Central memory CD8-positive, alpha-beta T cell (primary cell): ENCODE measurements at places on chromosomes 11 and 22.

- no peak for DNase-seq
- H3K36me3 ChIP-seq = no peaks in the 10 kb centered on the region
- no peak overlapping the region for H3K27ac ChIP-seq
- no peak overlapping the region for H3K4me3 ChIP-seq
These were observed 753.1 kb downstream of the TBC1D22A start for GRCh38 chr22:47515384-47516125.

GRCh38 chr11:8338138-8338537 lies 74.5 kb upstream of the LMO1 start:
- no peak overlapping the region for H3K27ac ChIP-seq
- H3K4me1 ChIP-seq = peaks cover 7% of the 10 kb centered on the region
- H3K36me3 ChIP-seq = no peaks in the 10 kb centered on the region
- no peak for DNase-seq
- peaks cover 39% of the 10 kb centered on the region for H3K27me3 ChIP-seq

DNA sequence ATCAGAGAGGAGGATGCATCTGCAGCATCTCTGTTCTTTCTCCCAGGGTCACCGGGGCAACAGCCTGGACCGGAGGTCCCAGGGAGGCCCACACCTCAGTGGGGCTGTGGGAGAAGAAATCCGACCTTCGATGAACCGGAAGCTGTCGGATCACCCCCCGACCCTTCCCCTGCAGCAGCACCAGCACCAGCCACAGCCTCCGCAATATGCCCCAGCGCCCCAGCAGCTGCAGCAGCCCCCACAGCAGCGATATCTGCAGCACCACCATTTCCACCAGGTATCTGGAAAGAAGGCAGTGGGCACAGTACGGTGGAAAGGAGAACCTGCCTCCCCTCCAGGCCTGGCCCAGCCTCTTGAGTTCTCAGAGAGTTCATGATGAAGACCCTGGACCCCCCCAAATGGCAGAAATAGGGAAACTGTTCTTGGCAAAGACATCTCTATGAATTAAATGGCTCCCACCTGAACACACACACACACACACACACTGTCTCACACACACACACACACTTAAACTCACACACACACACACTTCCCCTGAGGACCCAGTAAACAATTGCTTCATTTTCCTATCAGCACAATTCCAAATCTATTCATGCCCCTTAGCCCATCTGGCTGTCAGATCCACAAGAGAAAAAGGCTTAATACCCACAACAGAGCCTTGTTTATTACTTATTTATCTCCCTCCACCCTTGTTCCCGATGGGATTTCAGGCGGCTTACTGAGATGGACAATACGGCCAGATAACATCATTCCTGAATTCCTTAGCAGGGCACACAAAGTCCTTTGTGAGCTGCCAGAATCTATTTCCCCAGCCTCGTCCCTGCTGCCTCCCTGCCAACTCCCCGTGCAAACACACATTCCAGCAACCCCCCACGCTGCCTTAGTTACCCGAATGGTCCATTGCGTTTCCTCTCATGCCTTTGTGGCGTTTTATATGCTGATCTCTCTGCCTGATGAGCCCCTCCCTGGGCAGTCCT lies 8.1 kb downstream of the TMA7B start:
- H3K4me3 ChIP-seq = no peak overlapping the region
- H3K36me3 ChIP-seq = peaks cover 83% of the 10 kb centered on the region
- no peaks in the 10 kb centered on the region for H3K27me3 ChIP-seq
- H3K27ac ChIP-seq = peak overlapping the region; percentile 4

DNA sequence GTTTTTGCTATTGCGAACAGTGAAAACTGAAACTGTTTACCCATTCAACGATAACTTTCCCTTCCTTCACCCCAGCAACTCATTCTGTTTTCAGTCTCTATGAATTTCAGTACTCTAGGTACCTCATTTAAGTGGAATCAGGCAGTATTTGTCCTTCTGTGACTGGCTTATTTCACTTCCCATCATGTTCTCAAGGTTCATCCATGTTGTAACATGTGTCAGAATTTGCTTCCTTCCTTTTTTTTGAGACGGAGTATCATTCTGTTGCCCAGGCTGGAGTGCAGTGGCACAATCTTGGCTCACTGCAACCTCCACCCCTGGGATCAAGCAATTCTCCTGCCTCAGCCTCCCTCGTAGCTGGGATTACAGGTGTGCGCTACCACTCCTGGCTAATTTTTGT lies 23.7 kb downstream of the HTR3B start:
- peaks cover 56% of the 10 kb centered on the region for H3K27me3 ChIP-seq
- DNase-seq = no peak
- no peaks in the 10 kb centered on the region for H3K4me1 ChIP-seq

DNA sequence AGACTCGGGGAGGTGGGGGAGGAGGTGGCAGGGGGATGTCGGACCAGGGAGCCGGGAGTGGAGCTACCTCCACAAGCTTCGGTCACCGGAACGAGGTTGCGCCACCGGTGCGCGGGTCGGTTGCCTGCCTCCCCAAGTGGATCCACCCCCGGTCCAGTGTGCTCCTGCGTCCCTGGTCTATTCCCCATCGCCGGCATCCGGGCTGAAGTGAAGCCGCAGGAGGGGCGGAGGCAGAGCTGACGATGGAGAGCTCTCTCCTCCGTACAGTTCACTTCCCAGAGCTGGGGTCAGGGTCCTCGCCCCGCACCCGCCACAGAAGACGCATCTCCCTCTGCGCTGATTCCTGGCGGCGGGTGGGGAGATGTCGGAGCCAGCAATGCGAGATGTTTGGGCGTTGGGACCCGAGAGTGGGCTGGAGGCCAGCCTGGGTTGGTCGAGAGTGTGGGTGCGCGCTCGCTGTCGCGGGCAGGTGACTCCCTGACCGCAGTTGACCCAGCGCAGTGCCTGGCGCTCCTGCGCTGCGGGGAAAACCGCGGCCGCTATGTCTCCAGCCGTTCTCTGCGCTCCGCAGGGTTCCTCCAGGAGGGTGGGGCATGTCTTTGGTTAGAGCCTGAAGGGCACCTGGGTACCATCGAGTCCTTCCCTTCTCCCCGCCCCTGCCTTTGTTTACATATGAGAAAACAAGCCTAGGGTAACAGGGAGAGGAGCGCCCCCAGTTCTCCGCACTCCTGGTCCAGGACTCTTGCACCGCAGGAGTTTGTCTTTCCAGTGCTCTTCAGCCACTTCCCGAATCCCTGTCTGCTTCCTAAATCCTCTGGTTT lies 1.7 kb downstream of the C11orf96 start:
- H3K36me3 ChIP-seq = peaks cover 1% of the 10 kb centered on the region
- peaks cover 73% of the 10 kb centered on the region for H3K27me3 ChIP-seq
- DNase-seq = no peak
- peak overlapping the region; percentile 84 for H3K4me3 ChIP-seq
- H3K4me1 ChIP-seq = peaks cover 13% of the 10 kb centered on the region

GRCh38 chr11:76186776-76187279 lies 19.5 kb downstream of the WNT11 start:
- no peak overlapping the region for H3K4me3 ChIP-seq
- H3K4me1 ChIP-seq = peaks cover 17% of the 10 kb centered on the region
- no peak for DNase-seq
- H3K27ac ChIP-seq = no peak overlapping the region
- H3K36me3 ChIP-seq = peaks cover 2% of the 10 kb centered on the region
- H3K27me3 ChIP-seq = no peaks in the 10 kb centered on the region

GRCh38 chr11:63680834-63681320 lies 423 bp upstream of the RTN3 start:
- H3K4me3 ChIP-seq = peak overlapping the region; percentile 86
- H3K27ac ChIP-seq = peak overlapping the region; percentile 75
- no peaks in the 10 kb centered on the region for H3K27me3 ChIP-seq
- DNase-seq = no peak

GRCh38 chr11:14158393-14158792 lies 195.9 kb downstream of the SPON1 start:
- no peak overlapping the region for H3K4me3 ChIP-seq
- peaks cover 17% of the 10 kb centered on the region for H3K27me3 ChIP-seq
- no peak overlapping the region for H3K27ac ChIP-seq
- no peaks in the 10 kb centered on the region for H3K36me3 ChIP-seq
- no peak for DNase-seq

DNA sequence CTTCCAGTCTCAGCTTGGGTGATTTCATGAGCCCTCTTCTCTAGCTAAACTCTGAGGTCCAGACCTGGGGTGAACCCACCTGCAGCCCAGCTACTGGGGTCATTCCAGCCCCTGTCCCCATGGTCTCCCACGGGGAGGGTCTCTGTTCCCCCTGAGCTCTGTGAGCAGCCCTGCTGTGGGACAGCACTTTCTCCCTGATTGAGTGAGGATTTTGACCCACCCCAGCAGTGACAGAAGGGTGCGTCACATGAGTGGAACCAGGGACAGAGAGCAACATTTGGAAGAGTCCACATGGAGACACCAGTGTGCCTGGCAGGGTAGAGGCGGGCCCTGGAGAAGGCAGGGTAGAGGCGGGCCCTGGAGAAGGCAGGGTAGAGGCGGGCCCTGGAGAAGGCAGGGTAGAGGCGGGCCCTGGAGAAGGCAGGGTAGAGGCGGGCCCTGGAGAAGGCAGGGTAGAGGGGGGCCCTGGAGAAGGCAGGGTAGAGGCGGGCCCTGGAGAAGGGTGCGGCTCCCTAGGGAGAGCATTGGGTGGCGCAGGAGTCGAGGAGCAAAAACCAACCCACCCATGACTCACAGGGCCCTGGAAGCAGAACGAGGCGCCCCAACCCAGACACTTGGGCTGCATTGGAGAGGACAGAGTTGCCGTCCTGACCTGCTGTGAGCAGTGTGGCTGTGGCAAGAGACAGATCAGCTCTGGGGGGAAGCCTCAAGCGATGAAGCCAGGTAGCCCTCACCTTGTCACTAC lies 227.7 kb upstream of the B3GAT1 start:
- no peaks in the 10 kb centered on the region for H3K4me1 ChIP-seq
- peak overlapping the region; percentile 44 for H3K27ac ChIP-seq
- no peaks in the 10 kb centered on the region for H3K36me3 ChIP-seq
- peaks cover 78% of the 10 kb centered on the region for H3K27me3 ChIP-seq
- no peak for DNase-seq

GRCh38 chr11:62678770-62679696 lies at the start of gene UBXN1:
UBXN1 (minus strand) TSS chr11:62679073; CDS start chr11:62678923, 150 bp downstream.
- H3K27me3 ChIP-seq = no peaks in the 10 kb centered on the region
- H3K27ac ChIP-seq = peak within 1 kb of the TSS; percentile 89
- H3K4me1 ChIP-seq = peaks cover 34% of the 10 kb centered on the region
- peak; percentile 66 for DNase-seq
- peaks cover 26% of the 10 kb centered on the region for H3K36me3 ChIP-seq

- peaks cover 9% of the 10 kb centered on the region for H3K4me1 ChIP-seq
- no peaks in the 10 kb centered on the region for H3K27me3 ChIP-seq
- no peak overlapping the region for H3K27ac ChIP-seq
- no peak for DNase-seq
- peaks cover 2% of the 10 kb centered on the region for H3K36me3 ChIP-seq
- H3K4me3 ChIP-seq = no peak overlapping the region
These were observed 73.4 kb upstream of the PARVG start for GRCh38 chr22:44107340-44107739.

GRCh38 chr11:104917271-104918112 lies 19.2 kb upstream of the CASP12 start:
- peaks cover 6% of the 10 kb centered on the region for H3K36me3 ChIP-seq
- peak overlapping the region; percentile 81 for H3K4me3 ChIP-seq
- H3K27me3 ChIP-seq = no peaks in the 10 kb centered on the region
- peak overlapping the region; percentile 97 for H3K27ac ChIP-seq
- peaks cover 64% of the 10 kb centered on the region for H3K4me1 ChIP-seq

- H3K27ac ChIP-seq = peak overlapping the region; percentile 92
- peaks cover 2% of the 10 kb centered on the region for H3K36me3 ChIP-seq
- DNase-seq = no peak
- peak overlapping the region; percentile 91 for H3K4me3 ChIP-seq
- no peaks in the 10 kb centered on the region for H3K27me3 ChIP-seq
- peaks cover 21% of the 10 kb centered on the region for H3K4me1 ChIP-seq
These were observed 471 bp upstream of the CEP126 start for GRCh38 chr11:101914341-101914737.

DNA sequence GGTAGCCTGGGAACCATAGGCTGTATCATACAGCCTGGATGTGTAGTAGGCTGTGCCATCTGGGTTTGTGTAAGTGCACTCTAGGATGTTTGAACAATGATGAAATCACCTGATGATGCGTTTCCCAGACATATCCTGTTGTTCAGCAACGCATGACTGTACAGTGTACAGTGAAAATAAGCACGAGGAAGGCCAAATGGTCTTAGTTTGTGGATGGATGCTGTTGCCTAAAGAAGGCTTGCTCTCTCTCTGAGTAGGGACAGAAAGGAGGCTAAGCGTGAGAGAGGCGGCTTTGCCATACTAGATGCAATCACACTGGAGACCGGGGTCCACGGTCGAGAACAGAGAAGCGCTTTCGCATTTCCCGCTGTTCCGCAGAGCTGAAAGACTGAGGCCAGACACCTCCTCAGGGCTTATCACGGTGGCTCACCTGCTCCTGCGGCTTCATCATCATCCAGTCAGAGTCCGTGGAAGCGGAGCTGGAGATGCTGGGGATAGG lies 27.6 kb upstream of the APLP2 start:
- peaks cover 3% of the 10 kb centered on the region for H3K36me3 ChIP-seq
- no peak for DNase-seq
- peaks cover 12% of the 10 kb centered on the region for H3K4me1 ChIP-seq
- H3K4me3 ChIP-seq = no peak overlapping the region

GRCh38 chr11:9060700-9061111 lies 30.7 kb downstream of the SCUBE2 start:
- H3K36me3 ChIP-seq = no peaks in the 10 kb centered on the region
- no peaks in the 10 kb centered on the region for H3K4me1 ChIP-seq
- peak overlapping the region; percentile 20 for H3K4me3 ChIP-seq
- no peak for DNase-seq
- H3K27me3 ChIP-seq = peaks cover 9% of the 10 kb centered on the region
- no peak overlapping the region for H3K27ac ChIP-seq

DNA sequence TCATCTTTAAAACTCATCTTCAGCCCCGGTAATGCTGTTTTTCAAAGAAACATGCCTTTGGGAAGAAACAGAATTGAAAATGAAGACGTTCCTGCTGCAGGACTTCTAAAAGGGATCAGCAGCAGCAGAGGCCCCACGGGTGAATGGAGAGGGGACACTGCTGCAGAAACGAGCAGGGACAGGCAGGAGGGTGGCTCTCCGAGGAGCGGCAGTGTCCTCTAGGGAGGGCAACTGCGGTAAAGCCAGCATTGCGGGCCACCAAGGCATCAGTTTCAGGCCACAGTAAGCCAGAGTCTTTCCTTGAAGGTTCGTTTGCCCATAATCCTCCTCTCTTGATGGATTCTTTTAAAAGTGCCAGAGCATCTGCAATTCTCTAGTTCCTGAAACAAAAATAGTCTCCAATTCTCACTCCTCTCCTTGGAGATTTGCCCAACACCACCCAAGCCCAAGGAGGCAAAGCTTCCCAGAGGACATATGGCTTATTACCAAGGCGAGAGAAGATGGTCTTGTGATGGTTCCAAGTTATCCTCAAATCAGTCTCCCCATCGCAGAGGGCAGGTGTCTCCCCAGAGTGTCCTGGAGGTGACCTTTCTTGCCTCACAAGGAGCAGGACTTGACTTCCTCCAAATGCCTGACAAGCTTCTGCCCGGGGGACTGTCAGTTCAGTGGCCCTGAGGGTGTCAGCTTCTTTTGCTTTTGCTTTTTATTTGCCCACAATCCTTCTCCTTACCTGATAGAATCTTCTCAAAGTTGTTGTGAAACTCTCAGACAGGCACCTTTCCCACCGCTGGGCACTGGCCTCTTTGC lies 341.1 kb upstream of the B3GAT1 start:
- no peak for DNase-seq
- no peak overlapping the region for H3K27ac ChIP-seq
- H3K27me3 ChIP-seq = peaks cover 80% of the 10 kb centered on the region
- no peaks in the 10 kb centered on the region for H3K4me1 ChIP-seq
- H3K36me3 ChIP-seq = no peaks in the 10 kb centered on the region
